ENCODE measurements at places on chromosomes 11 and 22.

- no peak for DNase-seq
These were observed 62.4 kb downstream of the TRMU start for GRCh38 chr22:46397951-46398350.

DNA sequence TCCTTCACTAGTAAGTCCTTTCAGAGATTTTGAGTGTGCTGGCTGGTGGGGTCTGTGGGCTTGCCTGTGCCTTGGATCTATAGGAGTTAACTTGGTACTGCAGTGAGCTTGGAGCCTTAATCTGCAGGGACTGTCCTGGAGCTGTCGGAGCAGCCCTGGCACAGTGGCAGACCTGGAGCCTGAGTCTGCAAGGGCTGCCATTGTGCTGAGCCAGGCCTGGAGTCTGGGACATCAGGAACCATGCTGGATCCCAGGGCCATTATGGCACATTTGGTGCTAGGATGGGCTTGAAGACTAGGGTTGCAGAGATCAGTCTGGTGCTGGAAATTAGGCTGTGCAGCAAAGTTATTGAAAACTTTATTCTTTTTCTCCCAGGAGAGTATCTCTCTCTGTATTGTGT, 665.4 kb downstream of the METTL15 start:
- DNase-seq = no peak

DNA sequence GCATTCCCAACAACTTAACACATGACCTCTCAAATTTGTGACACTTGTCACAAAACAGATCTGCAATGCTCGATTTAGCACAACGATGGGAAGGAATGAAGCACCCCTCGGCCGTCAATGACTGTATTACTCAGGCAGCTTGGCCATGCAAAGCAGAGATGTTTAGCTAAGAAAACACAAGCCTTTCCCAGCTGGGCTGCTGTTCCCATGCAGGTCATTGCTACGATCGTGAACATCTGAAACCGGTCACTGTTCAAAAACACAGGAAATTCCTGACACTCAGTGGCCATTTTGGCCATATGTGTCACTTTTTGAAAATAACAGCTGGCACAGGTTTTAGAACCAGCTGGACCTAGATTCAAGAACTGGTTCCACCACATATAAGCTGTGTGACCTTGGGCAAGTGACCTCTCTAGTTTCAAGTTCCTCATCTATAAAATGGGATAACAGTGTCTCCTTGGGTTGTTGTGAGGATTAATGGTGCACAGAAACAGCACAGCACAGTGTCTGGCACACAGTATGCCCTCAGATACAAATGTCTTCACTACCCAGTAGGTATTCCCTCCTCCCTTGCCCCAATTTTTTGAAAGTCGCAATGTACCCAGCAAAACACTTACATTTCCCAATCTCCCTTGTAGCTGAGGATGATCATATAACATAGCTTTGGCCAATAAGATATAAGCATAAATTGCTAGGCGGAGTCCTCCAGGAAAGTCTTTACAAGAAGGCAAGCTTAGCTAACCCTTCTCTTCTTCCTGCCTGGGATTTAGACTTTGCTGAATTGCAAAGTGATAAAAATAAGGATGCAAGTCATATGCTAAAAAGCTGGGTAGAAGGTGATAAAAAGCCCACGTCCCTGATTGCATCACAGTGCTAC, 93.1 kb downstream of the C11orf58 start:
- no peak for DNase-seq

DNA sequence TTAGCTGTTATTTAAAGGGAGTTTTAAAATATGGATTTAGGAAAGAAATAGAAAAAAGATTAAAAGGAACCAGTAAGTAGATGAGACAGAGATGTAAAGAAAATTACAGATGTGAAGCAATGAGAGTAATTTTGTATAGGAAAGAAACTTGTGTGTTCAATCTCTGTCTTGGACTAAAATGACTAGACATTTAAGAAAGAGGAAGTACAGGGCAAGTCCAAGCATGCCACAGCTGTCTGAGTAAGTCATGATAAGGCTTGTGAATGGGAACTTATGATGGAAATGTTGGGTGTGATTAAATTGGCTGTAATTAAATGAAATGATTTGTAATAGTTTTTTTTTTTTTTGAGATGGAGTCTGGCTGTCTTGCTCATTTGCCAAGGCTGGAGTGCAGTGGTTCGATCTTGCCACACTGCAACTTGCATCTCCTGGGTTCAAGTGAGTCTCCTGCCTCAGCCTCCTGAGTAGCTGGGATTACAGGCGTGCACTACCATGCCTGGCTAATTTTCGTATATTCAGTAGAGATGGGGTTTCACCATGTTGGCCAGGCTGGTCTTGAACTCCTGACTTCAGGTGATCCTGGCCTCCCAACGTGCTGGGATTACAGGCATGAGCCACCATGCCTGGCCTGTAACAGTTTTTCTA, 5.9 kb upstream of the ACY3 start:
- DNase-seq = no peak

GRCh38 chr11:19980957-19981669, 179.2 kb downstream of the DBX1 start:
- no peak for DNase-seq

- peak; percentile 85 for DNase-seq
These were observed at the start of gene ADSL for GRCh38 chr22:40346185-40347118. ADSL (plus strand) TSS chr22:40346500; CDS start chr22:40346559, 59 bp downstream.

DNA sequence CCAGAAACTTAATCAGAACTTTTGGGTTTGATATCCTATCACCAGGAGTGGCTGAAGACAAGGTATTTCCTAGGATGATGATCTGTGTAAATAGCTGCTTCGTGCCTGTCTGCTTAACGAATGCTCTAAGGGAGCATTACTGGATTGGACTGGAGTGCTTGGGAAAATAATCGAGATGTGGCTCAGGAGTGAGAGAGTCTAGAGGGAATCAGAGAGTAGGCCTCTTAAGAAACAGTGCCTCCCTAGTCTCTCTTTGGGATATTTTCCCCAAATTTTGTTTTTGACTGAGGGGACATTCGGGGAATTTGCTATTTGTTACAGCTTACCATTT, 2.5 kb downstream of the MAML2 start:
- no peak for DNase-seq

GRCh38 chr11:73381589-73381988, 5.4 kb downstream of the RELT start:
- DNase-seq = no peak

DNA sequence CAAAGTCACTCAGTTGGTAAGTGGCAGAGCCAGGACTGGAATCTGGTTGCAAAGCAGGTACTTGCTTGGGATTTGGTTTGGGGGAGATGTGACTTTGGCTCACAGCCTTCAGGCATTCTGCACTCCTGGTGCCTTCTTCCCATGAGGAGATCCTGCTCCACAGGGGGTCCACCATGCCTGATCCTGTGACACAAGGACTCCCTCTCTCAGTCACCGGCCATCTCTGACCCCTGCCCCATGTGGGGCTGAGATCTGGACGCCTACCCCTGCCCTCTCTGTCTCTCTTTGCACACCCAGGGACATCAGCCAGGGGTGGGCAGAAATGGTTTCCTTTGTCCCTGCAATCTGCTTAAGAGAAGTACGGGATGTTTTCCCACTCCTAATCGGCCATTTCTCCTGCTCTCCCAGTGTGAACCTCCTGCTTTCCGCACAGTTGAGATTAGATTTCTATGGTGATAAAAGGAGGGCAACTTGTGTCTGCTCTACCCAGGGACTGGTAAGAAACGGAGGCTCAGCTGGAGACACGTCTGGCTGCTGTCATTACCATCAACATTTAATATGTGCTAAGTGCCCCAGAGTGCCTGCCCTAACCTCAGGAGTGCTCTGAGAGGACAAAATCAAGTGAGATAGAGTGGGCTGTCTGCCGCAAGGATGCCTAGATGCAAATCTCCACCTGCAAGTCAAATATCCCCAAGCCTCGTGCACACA, 11.1 kb upstream of the FXYD6 start:
- no peak for DNase-seq

GRCh38 chr22:35275580-35275979, 18.3 kb downstream of the HMGXB4 start:
- no peak for DNase-seq

DNA sequence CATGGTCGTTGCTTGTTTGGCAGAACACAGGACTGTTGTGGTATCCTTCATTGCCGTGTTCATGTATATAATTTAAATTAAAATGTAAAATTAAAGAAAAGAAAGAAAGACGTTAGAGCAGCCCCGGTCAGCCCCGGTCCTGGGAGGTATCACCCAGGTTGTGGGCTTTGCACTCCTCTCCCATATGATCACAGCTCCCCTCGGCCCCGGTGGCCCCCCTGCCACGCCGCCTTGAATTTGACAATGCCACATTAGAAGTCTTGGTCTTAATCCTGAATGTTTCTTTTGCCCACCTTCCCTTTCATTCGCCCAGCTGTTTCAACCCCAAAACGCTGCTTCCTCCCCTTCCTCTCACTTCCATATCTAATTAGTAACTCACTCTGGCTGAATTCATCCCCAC, 11.4 kb downstream of the APOBEC3A start:
- no peak for DNase-seq

DNA sequence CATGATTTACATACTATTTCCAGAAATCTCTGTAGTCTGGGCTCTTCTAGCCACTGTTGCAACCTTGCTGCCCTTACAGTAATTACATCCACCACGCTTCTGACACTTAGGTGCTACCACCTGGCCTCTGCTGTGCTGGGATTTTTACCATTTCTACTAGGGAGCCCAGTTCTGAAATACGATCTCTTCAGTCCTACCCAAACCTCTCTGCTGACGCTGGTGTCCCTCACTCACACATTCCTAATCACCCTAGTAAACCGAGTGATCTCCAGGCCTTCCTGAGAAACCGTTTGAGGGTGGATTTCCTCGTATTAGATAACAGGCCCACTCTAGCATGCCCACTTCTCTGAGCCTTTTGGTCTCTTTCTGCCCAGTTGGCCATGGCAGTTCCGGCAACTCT, 588.9 kb upstream of the CADM1 start:
- no peak for DNase-seq

DNA sequence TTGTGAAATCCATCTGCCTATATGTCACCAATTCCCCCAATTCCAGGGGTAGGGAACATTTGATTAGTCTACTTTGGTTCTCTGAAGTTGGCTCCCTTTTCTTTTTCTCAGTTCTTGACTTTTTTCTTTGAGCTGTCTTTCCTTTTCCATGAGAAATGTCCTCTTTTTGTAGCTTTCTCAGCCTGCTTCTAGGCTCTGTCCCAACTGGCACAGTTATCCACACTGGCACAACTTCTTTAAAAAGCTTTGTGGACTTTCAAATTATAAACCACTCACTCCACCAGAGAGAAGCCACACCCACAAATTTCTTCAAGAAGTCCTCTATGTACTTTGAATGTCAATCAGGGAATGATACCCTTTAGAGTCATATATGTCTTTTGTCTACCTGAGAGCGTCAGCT, 100.5 kb downstream of the TTC17 start:
- DNase-seq = no peak

- no peak for DNase-seq
These were observed 68.4 kb downstream of the ADAMTS15 start for GRCh38 chr11:130516554-130517505.

DNA sequence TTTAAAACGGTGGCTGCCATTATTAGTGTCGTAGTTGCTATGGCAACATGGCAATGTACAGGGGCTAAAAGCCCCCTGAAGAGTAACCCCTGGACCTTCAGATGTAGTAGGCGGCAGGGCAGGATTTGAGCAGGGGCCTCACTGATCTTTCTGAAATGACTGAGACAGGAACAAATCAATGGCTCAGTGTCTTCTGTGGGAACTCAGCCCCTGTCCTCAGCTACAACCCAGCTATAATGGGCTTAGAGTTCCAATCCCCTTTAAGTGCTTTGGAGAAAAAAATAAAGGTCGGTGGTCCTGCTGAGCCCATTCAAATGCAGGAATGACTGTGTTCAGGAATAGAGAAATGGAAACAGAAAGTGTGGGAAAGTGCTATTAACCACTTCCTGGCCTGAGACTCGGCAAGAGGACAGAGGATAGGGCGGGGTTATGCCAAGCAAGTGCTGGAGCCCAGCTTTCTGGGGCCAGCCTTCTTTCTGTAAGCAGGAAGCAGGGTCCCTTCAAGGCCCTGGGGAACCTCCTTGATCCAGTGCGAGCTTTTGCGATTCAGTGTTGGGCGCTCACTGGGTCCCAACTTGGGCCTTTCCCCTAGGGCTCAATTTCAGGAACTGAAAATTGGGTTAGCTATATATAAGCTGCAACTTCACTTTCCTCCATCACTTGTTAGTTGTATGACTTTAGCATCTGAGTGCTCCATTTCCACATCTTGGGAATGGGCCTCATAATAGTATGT, 6.1 kb upstream of the CD82 start:
- DNase-seq = no peak

- DNase-seq = no peak
These were observed 255.9 kb downstream of the FAT3 start for GRCh38 chr11:92480499-92480898.

- DNase-seq = no peak
These were observed 76.9 kb upstream of the PITPNB start for GRCh38 chr22:27995801-27996528.

GRCh38 chr11:64923944-64924909, at the start of gene PPP2R5B:
PPP2R5B (plus strand) TSS chr11:64924689; CDS start chr11:64925735, 1,046 bp downstream.
- peak; percentile 92 for DNase-seq

GRCh38 chr11:116888884-116889549, 51.6 kb upstream of the APOA1 start:
- no peak for DNase-seq

GRCh38 chr22:41799486-41800347, 762 bp upstream of the CCDC134 start:
- DNase-seq = no peak

DNA sequence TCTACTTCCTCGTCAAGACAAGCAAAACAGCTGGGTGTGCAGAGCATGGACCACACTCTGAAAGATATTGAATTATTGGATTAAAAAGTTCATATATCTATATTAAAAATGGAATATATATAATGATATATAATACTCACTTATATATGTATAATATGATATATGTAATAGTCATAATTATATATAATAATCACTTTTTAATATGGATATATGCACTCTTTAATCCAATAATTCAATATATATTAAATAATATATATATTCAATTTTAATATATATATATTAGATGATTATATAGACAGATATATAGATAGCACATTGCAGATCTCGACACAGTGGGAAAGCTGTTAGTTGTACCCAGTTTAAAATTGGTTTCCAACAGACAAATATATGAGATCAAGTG, 182.1 kb upstream of the CARD18 start:
- no peak for DNase-seq

- DNase-seq = peak; percentile 46
These were observed 43.4 kb downstream of the CPT1A start for GRCh38 chr11:68798221-68798813.

GRCh38 chr22:42661985-42662831, 13.0 kb upstream of the CYB5R3 start:
- DNase-seq = peak; percentile 82

DNA sequence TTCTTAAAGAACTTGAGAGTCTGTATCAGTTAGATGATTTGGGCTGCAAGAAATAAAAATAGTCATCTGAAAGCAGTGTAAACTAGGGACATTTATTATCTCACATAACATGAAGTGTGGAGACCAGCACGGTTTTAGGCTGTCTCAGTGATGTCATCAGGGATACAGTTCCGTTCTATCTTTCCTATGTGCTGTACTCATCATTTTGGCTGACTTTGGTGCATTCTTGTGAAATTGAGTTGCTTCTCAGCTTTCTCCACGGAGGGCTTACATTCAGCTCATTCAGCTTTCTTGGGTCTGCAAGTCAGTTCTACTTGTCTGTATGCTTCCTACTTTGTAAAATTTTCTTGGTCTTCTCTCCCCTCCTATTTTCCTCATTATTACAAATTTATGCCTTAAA, 51.8 kb upstream of the LIN7C start:
- DNase-seq = no peak

GRCh38 chr22:24727218-24727851, 47.2 kb downstream of the PIWIL3 start:
- DNase-seq = no peak
